ENCODE measurements at places on chromosomes 7 and 10.

- DNase-seq: peak; percentile 73
These were observed 258.7 kb downstream of the ELFN1 start for GRCh38 chr7:1928645-1929348.

GRCh38 chr7:118306771-118307170 is 82.3 kb downstream of the ANKRD7 start:
- DNase-seq: no peak

DNA sequence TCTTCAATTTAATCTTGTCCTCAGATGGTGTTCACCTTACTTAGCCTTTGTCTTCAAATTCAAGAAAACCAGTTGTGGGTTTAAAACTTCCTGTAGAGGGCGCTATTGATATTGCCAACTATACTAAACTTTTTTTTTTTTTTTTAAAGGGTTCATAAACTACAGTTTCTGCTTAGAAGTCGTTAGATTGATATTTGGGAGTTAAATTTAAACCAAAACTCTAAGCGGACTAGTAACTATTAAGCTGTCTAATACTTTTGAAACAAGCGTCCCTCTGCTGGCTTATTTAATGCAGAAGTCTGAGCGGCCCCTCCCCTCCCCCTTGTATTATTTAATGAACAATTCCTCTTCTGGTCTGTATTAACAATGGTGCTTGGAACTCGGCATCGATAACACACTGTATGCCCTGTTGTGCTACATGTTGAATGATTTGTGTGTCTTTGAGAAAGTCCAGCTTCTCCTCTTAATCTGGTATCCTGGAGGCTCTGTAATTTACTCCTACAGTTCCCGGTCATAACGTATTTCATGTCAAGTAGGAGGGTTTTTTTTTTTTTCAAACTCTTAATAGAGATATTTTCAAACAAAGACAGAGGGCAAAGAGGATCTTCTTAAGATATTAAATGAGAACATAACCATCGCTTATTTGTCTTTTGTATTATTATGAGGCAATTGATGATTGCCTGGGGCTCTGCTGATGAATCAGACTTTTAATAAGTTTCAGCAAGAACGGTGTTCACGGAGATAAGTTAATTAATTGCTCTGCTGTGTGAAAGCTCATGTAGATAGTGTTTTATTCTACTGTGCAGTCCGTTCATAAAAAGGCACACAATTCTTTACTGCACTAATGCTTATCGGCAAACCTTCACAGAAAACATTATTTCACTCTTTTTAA is 22.6 kb upstream of the CREB5 start:
- DNase-seq: peak; percentile 44

DNA sequence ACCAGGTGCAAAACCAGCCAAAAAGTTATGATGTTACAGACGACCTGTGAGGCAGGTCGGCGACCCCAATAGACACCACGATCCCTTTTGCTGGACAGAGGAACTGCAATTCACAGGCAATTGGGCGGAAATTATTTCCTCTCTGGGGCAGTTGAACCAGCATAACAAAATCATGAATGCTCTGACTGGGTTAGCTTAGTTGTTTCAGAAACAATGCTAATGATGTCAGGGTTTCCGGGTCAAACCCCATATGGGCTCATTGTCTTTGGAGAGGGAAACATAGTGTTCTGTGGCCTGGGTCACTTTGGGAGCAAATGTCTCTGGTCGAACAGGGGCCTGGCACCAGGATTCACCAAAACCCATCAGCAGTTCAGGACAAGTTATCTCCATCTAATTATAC is 669.1 kb upstream of the NRP1 start:
- no peak for DNase-seq

- DNase-seq: no peak
These were observed 2.5 kb downstream of the RASSF4 start for GRCh38 chr10:44961931-44962750.

Measured in NCI-H2029 (cell line).